ENCODE measurements at places on chromosomes 13 and 19. TPM values are rescaled to one million over a fixed set of nuclear protein-coding genes. Genes with fewer than 3 reads are reported as not detected.

The CEACAM8 gene
- not detected for total RNA-seq

DNA sequence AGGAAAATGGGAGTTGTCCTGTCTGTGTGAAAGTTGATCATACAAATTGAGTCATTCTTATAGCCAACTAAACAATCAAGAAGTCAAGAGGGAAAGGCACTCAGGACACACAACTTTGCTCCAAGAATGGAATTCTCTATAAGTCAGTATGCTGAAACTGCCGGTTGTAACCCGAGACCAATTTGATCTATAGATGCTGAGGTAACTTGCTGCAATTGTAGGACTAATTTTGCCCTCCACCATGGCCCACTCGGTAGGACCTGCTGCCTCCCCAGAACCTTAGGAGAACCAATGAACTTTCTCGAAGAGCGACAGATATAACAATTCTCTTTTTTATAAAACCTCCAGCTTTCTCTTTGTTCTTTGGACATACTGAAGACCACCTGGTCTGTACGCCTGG is 157.0 kb downstream of the RNF17 start:
- no peak for DNase-seq

The GPR180 gene
- 13.0 TPM for total RNA-seq

DNA sequence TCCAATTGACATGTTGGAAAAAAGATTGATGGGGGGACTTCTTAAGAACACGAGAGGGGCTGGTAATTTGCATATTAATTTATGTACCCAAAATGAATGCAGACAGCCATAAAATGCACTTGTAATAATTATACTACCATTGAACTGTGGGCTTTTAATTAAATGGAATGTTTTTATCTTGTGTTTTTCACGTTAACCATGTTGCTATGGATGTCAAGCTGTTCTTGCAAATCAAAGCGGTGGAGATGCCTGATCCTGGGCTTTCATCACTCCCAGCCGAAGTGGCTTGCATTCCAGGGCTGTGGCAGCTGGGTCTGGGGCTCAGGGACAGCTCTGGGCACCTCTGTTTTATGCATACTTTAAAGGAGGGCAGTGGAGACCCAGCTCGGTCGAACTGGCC is 179.4 kb upstream of the TMTC4 start:
- DNase-seq: no peak

DNA sequence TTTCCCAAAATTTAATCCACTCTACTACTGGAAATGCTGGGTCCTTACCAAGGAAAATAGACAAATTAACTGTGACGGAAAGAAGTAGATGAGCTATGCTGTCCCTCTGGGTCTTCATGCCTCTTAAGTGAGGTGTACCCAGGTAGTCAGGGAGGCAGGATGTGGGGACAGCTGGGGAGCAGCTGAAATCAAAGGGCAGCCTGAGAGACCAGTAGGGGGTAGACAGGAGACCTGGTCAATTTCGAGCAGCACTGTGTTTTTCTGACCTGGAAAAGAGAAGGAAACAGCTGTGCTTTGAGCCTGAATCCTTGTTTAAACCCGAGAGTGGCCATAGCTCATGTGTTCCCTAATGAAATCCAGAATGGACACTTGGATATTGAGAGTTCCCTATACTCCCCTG is 587.3 kb downstream of the EFNB2 start:
- DNase-seq: no peak

The TSSK6 gene
- 1.2 TPM for total RNA-seq

DNA sequence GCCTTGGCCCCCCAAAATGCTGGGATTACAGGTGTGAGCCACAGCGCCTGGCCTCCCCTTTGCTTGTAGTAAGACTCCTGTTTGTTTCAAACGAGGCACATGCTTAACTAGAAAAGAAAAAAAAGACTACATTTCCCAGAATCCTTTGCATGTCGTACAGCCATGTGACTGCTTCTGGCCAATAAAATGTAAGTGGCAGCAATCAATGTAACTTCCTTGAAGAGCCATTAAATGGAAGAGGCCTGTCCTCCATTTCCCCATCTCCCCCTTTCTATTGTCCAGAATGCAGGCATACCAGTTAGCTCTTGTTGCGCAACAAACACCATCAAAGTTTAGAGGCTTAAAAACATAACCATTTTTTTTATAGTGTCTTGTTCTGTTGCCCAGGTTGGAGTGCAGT is 10.4 kb upstream of the GPR32 start:
- DNase-seq: no peak

DNA sequence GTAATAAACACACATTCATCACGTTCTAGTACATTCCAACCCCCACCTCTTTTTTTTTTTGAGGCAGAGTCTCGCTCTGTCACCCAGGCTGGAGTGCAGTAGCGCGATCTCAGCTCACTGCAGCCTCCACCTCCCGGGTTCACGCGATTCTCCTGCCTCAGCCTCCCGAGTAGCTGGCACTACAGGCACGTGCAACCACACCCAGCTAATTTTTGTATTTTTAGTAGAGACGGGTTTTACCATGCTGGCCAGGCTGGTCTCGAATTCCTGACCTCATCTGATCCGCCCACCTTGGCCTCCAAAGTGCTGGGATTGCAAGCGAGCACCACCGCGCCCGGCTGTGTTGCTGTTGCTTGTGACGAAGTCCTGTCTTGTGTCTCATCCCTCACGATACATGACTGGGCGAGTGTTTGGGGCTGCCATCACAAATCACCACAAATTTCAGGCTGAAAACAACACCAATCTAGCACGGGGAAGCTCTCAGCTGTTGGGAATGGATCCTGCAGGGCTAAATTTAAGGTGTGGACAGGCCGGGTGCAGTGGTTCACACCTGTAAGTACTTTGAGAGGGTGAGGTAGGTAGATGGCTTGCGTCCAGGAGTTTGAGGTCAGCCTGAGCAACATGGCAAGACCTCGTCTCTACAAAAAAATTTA is 15.7 kb downstream of the MOB3A start:
- no peak for DNase-seq

- DNase-seq: peak; percentile 70
Measured at GRCh38 chr13:105937451-105937850, 598.0 kb downstream of the EFNB2 start.

GRCh38 chr19:12733369-12734214 is 892 bp downstream of the TRIR start:
- no peak for DNase-seq

DNA sequence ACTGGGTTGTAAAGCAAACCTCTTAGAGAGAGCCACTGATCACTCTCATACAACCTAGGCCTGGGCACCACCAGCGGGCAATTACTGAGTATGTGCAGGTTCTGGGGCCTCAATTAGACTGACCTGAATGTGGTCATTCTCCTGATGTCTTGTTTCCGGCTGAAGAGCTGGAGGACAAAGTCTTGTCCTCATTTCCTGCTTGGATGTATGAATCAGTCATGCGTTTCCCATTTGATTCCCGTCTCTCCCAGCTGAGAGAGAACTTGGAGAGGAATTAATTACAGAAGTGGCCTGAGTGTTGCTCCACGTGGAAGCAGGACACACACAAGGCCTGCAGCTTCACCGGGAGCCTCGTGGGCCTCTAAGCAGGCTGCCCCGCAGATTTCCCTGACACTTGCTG is 799.3 kb upstream of the ARGLU1 start:
- DNase-seq: no peak

The PCDH8 gene
- total RNA-seq: 42.9 TPM

DNA sequence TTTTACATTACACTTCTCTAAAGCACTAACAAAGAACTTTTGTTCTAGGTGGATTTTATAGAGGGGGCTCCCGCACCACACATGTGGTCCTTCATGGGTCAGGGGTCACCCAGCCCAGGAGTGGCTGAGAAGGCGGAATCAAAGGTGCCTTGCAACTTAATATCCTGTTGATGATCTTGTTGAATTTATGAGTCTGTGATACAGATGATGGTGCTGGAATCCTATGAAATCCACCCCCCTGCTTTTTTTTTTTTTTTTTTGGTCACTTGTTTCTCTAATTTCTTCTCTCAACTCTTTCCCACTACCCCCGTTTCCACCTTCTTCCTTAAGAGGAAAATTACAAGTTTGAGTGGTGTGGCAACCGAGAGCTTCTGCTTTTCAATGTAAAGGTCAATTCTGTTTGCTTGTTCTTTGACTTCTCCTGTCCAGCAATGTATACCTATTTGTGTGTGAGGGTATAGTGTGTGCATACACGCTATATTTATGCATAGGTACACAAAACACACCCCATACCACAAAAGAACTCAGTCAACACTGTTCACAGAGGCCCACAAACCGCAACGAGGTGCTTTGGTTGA is 4.2 kb upstream of the ZIC2 start:
- DNase-seq: no peak

DNA sequence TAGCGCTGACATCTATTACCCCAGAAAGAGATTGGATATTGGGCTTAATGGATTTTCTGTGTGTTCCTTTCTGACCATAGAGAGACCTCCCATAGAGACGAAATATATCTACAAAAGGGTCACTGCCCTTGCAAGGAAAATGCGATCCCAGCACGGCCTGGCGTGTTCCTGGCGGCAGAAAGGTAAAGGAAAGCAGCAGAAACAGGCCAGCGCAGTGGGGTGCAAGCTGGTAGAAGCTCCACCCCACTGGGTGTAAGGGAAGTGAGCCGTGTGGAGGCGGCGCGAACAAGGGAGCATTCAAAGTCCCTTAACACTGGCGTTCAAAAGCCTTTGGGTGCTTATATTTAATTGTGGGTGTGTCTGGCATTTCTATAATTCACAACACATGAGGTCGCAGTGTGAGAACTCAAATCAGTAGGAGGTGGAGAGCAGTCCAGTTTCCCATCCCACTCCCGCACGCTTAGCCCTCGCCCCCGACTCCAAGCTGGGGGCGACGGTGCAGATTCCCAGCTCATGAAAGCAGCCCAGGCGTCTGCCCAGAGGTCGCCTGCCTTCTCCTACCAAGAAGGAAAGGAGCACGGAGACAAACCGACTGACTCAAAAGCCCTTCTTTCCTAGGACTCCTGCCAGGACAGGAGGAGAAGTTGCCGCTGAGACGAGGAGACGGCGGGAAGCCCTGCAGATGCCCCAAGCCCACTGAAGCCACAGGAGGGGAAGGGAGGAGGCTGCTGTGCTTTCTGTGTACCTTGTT is 478.4 kb downstream of the FOXO1 start:
- DNase-seq: no peak

DNA sequence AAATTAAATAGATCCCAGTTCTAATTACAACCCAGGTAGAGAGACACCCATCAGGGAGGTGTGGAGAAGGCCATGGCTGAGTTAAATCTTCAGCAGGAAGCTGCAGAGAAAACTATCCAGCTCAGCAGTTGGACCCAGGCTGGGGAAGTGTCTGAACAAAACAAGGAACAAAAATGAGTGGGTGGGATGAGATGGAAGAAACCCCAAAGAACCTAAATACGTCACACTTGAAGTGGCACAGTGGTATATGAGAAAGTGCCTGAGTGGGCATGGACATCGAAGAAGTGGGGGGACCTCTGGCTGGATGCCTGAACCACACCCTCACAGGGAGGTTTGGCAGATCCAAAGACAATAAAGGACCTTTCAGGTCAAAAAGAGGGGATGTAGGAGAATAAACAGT is 3.5 kb upstream of the EPHX3 start:
- no peak for DNase-seq

- no peak for DNase-seq
Measured at GRCh38 chr19:32336259-32337083, 8.9 kb upstream of the ZNF507 start.

- DNase-seq: peak; percentile 86
Measured at GRCh38 chr19:48812094-48812929, 1.5 kb upstream of the BCAT2 start.

DNA sequence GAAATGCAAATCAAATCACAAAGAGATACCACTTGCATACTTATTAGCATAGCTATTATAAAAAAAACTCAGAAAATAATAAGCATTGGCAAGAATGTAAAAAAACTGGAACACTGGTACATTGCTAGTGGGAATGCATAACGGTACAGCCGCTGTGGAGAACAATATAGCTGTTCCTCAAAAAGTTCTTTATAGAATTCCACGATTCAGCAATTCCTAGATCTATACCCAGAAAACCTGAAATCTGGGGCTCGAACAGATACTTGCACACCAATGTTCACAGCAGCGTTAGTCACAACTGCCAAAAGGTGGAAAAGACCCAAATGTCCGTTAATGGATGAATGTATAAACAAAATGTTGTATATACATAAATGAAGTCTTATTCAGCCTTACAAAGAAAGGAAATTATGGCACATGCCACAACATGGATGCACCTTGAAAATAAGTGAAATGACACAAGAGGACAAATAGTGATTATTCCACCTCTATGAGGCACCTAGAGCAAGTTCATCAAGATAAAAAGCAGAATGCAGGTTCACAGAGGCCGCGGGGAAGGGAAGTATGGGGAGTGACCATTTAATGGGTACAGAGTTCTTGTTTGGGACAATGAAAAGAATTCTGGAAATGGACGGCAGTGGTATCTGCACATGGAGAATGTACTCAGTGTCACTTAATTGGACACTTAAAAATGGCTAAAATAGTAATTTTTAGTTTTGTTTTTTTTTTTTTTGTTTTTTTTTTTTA is 107.2 kb downstream of the USP12 start:
- DNase-seq: no peak

DNA sequence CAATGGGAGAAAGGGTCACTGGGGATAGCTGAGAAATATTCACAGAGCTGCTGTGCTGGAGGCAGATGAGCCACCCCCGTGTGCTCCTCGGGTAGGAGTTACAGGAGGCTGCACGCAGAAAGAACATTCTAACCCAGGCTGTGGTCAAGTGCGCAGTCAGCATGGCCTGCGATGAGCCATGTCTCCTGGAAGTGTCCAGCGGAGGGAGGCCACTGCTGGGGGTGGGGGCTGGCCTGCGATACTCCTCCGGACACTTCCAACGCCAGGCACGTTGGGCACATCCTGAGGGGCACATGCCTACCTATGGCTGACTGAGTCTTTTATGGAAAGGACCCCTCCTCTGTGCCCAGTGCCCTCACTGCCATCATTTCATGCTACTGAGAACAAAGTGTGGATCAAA is 55.9 kb downstream of the RAB20 start:
- no peak for DNase-seq

GRCh38 chr13:113205428-113205931 is 3.0 kb downstream of the PCID2 start:
- DNase-seq: no peak

The KLC3 gene
- total RNA-seq: 1.1 TPM

The SLC25A15 gene
- 16.3 TPM for total RNA-seq

DNA sequence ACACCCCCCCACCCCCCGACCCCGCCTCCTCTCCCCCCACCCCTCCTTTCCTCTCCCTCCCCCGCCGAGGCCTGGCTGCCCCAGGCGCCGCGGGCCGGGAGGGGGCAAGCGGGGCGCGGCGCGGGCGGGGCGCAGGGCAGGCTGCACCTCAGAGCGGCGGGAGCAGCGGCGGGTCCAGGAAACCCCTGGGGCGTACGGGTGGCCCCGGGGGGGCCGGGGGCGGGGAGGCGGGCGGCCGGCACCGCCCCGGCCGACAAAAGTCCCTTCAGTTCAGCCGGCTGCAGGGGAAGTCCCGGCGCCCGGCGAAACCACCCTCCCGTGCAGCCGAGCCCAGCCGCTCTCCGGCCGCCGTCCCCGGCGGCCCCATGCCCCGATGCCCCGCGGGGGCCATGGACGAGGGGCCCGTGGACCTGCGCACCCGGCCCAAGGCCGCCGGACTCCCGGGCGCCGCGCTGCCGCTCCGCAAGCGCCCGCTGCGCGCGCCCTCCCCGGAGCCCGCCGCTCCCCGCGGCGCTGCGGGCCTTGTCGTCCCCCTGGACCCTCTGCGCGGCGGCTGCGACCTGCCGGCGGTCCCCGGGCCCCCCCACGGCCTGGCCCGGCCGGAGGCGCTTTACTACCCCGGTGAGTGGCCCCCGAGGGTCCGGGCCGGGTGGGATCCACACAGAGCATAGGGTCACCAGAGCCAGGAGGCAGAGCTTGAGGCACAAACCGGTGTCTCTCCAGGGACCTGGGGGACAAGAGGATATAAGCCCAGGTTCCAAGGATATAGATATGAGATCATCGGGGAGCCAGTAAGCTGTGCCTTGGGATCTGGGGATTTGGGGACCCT is at the start of gene BCL3:
BCL3 (plus strand) TSS at position 283 of the 829 bp plus-strand sequence; CDS start at position 366, 83 bp downstream.
- DNase-seq: no peak
